ENCODE measurements at places on chromosomes 4 and X.

- DNase-seq: no peak
Measured at GRCh38 chrX:69018416-69019072, 146.7 kb downstream of the PJA1 start.

DNA sequence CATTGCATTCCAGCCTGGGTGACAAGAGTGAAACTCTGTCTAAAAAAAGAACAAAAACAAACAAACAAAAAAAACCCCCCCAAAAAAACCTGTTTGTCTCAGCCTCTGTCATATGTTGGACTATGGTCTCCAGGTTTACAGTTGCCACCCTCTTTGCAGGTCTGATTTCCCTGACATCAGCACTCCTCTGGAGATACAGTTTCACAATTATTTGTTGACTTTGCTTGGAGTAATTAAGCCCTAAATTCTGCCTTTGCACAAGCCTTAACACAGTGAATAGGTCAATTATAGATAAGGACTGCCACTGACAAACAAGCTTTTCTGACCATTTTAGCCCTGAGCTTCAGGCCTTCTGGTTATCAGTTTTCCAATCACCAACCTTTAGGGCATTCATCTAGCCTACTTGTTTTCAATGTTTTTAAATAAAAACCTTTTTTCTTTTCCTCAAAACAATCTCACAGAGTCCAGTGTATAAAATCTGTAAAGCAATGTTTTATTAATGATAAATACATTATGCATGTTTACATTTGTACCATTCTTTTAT is 20.4 kb upstream of the MAPK10 start:
- DNase-seq: no peak

DNA sequence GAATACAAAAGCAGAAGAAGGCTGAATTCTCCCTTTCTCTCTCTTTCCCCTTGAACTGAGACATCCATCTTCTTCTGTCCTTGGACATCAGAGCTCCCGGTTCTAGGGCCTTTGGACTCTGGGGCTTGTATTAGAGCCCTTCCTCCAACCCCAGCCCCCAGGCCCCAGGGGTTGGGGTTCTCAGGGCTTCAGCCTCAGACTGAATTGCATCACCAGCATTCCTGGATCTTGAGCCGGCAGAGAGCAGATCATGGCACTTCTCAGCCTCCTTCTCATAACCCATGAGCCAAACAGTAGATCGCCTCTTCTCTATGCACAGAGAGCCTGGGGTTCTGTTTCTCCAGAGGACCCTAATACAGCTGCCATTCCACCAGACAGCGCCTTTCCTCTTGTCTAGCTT is 25.3 kb upstream of the CLDN24 start:
- DNase-seq: no peak

DNA sequence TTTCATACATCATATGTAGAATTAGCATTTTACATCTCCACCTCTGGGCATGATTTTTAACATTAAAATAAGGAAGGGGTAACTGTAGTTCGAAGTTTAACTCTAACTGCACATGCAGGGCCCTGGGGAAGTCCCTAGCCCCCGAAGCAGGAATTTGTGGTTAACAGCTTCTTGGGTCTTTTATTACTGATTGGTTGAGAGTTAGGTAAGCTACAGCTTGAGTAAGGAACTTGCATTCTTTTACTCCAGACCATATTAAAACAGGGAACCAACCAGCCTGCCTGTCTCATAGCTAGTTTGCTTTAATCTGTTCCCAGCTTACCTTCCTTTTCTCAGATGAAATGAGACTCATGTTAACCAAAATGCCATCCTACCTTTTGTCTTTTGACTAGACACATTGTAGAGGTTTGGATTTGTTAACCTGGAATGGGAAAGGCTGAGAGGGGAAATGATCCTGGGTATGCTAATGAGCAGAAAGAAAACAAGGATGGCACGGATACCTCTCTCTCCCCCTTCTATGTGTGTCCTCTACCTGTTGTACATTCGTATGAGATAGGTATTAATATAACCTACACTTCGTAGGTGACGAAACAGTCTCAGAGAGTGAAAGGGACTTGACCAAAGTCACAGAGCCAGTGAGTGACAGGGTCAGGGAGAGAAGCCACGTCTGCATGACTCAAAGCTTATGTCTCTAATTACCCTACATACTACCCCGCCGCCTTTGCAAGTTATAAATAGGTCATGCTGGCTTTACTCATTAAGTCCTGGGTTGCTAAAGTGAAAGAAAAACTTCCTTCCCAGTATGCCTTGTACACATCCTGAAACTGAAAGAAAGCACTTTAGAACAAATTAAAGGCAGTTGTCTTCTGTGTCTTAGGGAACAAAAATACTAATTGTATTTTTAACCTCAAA is 119.5 kb upstream of the AFF2 start:
- peak; percentile 81 for DNase-seq

- DNase-seq: no peak
Measured at GRCh38 chr4:66636349-66636748, 909.0 kb downstream of the CENPC start.

DNA sequence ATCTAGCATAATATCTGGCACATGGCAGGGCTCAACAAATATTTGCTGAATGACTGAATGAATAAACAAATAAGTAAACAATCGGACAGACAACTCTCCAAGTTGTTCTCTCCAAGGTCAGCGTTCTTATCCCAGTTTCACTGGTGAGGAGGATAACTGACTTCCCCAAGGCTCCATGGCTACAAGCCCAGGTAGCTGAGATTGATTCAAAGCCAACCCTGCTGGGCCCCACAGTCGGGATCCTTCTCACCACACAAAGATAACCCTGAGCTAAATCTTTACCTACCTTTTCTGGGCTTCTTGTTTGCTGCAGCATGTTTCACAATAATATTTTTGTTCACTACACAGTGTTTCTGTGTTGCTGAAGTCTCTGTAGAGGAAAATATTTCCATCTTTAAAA is 54.9 kb downstream of the USP46 start:
- no peak for DNase-seq

DNA sequence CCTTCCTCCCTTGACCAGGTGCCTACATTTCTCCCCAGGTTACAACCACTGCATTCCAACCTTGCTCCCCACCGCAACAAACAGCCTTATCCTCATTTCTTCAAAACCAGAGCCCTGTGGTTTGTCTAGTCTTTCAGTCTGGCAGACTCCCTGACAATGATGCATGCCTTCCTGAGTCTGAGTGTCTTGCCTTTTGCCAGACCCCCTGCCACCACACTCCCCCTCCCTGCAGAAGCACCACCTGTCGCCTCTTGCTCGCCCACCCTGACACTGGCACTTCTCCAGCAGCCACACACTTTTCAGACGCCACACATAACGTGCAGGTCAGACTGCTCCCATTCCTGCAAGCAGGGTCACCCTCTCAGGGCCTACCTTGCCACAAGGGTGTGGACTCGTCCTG is 349.2 kb upstream of the NOCT start:
- no peak for DNase-seq

DNA sequence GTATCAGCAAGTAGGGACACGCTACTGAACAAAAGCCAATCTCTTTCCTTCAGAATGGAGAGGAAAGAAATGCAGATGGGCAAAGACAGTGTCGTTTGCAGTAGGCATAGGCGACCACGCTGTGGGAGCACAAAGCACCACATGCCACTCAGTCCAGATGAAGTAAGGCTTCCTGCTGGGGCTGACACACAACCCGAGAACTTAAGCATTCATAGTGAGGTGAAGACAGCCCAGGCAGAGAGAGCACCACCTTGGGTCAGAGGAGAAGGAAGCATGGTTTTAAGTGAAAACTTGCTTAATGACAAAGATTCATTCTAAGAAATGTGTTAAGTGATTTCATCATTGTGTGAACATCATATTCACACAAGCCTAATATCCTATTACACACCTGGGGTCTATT is 238.8 kb downstream of the MGST2 start:
- no peak for DNase-seq

GRCh38 chr4:52358883-52359321 is 300.2 kb downstream of the USP46 start:
- no peak for DNase-seq

DNA sequence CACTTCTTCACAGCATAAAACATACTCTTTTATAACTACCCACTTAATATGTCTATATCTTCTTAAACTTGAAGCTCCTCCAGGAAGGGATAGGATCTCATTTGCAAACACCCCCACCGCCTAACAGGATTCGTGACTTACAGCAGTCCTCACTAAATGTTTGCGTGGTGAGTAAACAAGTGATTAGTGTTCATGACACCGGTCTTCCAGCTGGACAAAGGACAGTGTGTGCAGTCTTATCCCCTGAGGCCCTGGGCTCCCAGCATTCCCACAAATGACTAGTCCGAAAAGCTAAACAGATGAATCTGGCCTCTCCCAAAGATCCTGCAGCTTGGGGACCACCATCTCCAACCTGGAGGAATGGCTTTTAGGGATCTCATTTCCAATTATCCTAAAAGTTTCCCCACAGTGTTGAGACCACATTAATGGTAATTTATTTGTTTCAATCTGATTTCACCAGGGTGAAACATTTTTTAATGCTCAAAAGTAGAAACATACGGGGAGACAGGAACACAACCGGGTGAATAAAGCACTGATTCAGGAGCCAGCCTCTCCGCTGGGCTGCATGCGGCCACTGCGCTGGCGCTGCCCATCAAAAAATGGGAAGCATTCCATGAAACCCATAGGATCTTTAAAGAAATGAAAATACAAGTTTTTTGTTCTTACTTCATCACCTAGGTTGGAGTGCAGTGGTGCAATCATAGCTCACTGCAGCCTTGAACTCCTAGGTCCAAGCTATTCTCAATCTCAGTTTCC is 69.2 kb downstream of the HADH start:
- DNase-seq: no peak

- DNase-seq: peak; percentile 0
Measured at GRCh38 chrX:4547213-4547836, 833.9 kb upstream of the PRKX start.

DNA sequence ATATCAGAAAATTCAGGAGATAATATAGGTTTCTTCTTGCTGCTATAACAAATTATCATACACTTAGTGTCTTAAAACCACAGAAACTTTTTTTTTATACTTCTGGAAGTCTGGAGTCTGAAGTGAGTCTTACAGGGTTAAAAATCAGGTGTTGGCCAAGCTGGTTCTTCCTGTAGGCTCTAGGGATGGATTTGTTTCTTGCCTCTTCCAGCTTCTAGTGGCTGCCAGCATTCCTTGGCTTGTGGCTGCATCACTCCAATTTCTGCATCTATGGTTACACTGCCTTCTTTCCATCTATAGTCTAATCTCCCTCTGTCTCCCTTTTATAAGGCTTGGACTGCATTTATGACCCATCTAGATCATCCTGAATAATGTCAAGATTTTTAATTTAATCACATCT is 68.7 kb downstream of the ANTXR2 start:
- DNase-seq: no peak

DNA sequence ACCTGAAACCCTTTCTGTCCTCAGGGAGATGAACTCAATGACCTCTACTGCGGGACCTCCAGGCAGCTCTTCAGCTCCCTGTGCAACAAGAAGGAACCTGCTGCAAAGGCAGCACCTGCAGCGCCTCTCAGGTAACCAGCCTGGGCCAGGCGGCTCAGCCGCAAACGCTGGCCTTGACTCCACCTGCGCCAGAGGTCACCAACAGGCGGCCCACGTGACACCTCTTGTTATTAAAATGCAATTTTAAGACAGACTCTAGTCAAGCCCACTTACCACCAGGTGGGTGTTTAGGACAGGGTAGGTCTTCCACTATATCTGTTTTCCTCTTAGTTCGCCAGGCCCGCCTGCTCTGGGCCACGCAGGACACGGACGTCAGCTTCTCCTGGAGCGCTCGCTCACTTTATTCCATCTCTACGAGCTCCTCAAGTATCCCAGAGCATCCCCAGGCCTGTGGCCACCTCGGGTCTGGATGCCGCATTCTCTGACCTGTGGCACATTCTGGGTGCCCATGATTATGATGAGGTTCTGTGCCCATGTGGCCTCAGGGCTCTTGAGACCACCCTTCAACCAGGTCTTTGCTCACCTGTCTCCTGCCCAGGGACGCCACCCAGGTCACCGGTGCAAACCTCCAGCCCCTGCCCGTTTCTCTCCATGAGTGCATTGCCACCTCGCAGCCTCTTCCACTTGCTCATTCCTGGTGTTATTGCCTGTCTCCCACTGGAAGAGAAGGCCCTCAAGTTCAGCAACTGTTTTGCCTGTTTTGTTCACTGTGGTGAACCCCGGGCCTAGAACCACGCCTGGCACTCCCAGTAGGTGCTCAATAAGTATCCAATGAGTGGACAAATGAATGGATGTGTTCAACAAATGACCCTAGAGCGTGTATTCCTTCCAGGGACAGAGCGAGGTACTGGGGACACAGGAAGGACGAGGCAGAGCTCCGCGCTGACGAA is 32.8 kb upstream of the JAKMIP1 start:
- DNase-seq: no peak

DNA sequence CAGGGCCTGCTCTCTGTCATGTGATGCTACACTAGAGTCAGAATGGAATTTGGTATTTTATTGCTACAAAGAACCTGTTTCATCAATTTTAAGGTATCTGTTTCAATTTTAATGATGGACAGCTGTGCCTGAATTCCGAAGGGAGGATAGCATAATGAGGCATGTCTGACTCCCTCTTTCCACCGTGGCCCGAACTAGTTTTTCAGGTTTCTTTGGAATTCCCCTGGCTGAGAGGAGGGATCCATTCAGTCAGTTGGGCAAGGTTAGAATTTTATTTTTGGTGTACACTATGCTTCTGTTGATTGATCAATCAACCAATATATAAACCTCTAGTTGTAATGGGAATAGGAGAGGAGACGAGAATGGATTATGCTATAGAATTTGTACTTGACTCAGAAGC is 761.8 kb downstream of the FAM133A start:
- no peak for DNase-seq

GRCh38 chr4:10806953-10807645 is 122.5 kb upstream of the CLNK start:
- DNase-seq: no peak

GRCh38 chrX:129445436-129445835 is 77.9 kb downstream of the SMARCA1 start:
- no peak for DNase-seq

DNA sequence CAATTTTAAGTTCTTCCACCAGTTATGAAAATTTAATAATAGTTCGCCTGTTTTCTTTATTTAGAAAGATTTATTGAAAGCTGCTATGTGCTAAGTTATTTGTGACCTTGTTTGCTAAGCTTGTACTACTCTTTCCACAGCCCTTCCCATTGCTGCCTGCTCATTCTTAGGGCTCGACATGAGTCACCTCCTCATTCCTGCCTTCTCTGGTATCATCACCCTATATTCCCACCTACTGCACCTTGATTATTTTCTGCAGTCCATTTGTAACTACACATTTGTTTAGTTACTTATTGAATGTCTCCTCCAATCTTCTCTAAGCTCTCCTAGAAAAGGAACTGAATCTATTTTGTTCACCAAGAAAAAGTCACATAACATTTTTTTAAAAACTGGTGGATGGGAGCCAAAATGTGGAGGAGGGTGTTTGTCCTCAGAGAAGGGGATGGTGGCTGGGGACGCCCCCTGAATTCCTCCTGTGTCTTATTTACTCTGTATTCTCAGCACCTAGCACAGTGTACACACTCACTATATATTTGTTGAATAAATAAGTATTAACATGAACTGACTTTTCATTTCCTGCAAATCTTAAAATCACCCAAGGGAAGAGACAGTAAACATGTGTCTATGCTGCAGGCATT is 3.7 kb upstream of the RAB9A start:
- no peak for DNase-seq
